Esophagus muscularis mucosa (tissue), 4 donors: ENCODE measurements at places on chromosomes 1 and 21. TPM values are rescaled to one million over a fixed set of nuclear protein-coding genes. Genes with fewer than 3 reads are reported as not detected.

The SLC22A15 gene
- 2.5 TPM for total RNA-seq

The LCE3D gene
- total RNA-seq: not detected

The DEDD gene
- total RNA-seq: 42.2 TPM

The SELP gene
- 9.1 TPM for total RNA-seq

DNA sequence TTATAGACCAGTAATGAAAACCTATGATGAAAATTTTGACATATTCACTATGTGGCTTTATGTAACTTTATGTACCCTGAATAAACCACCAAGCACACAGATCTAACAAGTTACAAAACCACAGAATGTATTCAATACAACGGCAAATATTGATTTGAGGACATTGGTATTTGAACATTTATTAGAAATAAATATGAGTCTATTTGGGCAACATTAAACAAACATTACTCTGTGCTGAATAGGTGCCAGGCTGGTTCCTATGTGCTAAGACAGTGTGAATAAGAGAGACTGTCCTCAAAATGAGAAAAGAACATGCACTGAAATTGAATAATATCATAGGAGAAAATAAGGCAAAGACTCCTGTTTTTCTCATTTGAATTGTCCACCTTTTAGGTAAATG, 1341.2 kb downstream of the PLA2G4A start:
- no peak for DNase-seq

- no peak for DNase-seq
These were observed 149.6 kb downstream of the DISC1 start for GRCh38 chr1:231776010-231776756.

GRCh38 chr1:235911876-235912275, 45.2 kb upstream of the LYST start:
- no peak for DNase-seq

DNA sequence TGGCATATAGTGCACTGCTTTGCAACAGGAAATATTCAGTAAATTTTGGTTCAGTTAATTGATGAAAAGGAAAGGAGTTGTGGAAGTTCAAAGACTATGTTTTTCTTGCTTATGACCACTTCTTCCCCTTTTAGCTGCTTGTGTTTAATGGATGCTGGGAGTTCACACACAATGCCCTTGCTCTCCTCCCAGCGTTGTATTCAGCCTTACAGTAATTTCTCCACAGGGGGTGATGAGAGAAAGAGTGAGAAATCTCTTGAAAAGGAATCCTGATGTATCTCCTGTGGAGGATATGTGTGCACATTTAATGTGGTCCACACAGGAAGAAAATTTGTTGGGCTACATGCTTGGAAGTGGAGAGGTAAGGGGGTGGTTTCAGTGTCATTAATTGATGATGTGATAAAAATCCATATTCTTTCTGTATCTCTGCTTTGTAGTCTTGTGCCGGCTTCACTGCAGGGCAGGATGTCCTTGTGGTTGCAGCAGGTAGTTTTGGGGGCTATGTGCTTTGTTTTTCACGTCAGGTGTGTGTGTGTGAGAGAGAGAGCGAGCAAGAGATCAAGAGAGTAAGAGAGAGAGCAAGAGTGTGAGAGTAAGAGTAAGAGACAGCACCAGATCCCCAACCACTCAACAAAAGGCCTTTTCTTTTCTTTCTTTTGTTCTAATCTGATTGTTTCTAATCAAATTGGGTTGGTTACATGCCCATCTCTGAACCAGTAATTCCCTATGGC, 204.4 kb downstream of the RWDD3 start:
- no peak for DNase-seq

DNA sequence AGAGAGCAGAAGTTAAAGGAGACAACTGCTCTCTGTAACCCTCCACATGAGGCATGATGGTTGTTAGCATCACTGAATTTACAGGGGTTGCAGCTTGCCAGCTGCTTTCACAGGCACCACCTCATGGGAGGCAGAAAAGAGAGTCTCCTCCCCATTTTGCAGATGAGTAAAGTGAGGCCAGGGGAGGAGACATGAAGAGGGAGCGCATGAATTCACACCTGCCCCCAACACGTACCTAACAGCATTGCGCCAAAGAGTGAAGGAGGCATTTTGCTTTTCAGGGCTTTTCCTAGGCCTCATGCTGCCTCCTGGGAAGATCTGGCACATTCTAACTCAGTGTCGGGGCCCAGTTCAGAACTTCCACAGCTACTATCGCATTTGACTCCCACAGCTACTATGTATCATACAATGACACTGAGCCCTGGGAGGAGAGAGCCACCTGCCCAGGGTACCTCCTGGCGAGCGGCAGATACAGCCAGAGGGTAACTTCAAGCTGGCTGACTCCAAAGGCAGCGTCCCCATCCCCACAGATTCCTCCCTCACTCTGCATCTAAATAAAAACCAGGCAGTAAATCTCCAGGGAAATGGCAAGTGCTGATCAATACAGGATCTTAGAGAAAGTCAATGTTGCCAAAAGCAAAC, 34.0 kb downstream of the GLIS1 start:
- DNase-seq: no peak

- DNase-seq: no peak
These were observed 290.4 kb downstream of the KCNT2 start for GRCh38 chr1:196317535-196318522.
